Activated CD4-positive, alpha-beta memory T cell treated with anti-CD3 and anti-CD28 coated beads, Interleukin-2, amount 10 ng/mL, durations not matched to agents 7 days and 5 days (primary cell): ENCODE measurements at places on chromosomes 5 and 9. TPM values are rescaled to one million over a fixed set of nuclear protein-coding genes. Genes with fewer than 3 reads are reported as not detected.
A peak's percentile ranks its signal among the peaks of the same experiment; 100 is the strongest.

The ZNF883 gene
- 0.30 TPM for total RNA-seq

The OR1J2 gene
- total RNA-seq, result not detected

The EIF4EBP3 gene
- 11.6 TPM for total RNA-seq

GRCh38 chr9:137236238-137236935 is 4.7 kb upstream of the TUBB4B start:
- peaks cover 4% of the 10 kb centered on the region for H3K36me3 ChIP-seq
- peaks cover 25% of the 10 kb centered on the region for H3K4me1 ChIP-seq
- H3K4me3 ChIP-seq, result no peak overlapping the region
- H3K27ac ChIP-seq, result no peak overlapping the region

DNA sequence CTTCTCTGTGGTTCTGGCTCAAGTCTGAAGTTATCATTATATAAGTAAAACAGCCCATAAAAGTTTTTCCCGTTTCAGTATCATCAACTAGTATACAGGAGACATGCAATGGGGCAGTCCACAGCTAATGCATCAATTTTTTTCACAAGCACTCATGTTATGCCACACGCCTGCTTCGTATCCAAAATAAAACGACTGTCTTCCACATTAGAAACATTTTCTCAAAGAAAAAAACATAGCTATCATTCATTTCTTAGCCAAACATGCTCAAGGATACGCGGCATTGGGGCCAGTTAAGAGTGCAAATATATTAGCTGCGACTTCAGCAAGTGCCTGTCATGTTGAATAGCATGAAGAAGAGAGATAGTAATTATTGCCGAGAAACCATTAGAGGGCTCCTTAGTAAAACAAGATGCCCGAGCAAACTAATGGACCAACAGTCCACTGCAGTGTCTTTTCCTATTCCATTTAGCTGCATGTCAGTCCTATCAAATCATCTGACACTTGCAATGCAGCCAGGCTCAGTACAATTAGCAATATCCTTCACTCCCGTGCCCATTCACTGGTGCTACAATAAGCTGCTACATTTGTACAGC is 68.5 kb downstream of the BNC2 start:
- no peak overlapping the region for H3K4me3 ChIP-seq
- H3K27me3 ChIP-seq, result no peaks in the 10 kb centered on the region
- no peaks in the 10 kb centered on the region for H3K36me3 ChIP-seq
- no peaks in the 10 kb centered on the region for H3K4me1 ChIP-seq
- no peak overlapping the region for H3K27ac ChIP-seq

- no peak for DNase-seq
- H3K27me3 ChIP-seq, result no peaks in the 10 kb centered on the region
- no peak overlapping the region for H3K4me3 ChIP-seq
- no peaks in the 10 kb centered on the region for H3K4me1 ChIP-seq
- no peaks in the 10 kb centered on the region for H3K36me3 ChIP-seq
These were observed 662.7 kb upstream of the RGMB start for GRCh38 chr5:98110791-98111190.

DNA sequence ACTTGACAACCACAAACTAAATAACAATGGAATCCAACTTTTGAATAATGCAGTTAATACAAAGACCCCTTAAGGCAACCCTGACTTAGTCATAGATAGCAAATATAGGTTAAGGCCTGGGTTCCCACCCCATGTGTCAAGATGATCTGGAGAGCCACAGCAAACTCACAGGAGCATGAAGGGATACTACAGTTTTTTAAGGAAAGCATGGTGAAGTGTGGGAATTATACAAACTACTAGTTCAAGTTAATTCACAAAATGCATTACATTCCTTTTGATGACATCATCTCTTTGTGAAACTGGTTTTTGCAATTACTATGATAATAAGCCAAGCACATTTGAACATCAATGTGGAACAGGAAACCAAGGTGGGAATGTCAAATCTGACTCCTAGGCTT is 50.6 kb downstream of the LHFPL2 start:
- no peak overlapping the region for H3K4me3 ChIP-seq
- no peaks in the 10 kb centered on the region for H3K36me3 ChIP-seq
- H3K27me3 ChIP-seq, result peaks cover 19% of the 10 kb centered on the region

DNA sequence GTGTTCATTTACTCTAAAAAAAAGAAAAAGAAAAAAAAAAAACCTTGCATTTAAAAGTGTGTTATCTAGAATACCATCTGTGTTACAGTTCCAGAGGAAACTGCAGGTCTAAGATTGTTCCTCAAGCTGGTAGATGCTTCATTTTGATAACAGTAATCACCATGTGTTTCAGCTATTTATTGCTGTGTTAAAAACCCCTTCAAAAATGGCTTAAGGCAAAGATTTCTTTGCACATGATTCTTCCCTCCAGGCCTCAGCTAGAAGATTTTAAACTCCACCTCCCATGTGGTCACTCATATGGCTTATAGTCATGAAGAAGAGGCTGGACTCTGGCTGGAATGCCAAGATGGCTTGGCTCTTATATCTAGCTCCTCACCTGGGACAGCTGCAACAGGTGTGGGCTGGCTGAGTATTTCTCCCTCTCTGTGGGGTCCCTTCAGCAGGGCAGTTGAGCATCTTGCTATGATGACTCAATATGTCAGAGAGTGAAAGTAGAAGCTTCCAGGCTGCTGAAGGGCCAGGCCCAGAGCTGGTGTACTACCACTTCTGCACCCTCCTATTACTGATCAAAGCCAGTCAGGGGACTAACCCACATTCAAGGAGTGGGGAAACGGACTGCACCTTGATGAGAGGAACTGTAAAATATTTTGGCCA is 920.4 kb upstream of the DMAC1 start:
- H3K27me3 ChIP-seq, result no peaks in the 10 kb centered on the region
- no peaks in the 10 kb centered on the region for H3K4me1 ChIP-seq
- no peak for DNase-seq
- H3K36me3 ChIP-seq, result no peaks in the 10 kb centered on the region
- H3K27ac ChIP-seq, result no peak overlapping the region
- no peak overlapping the region for H3K4me3 ChIP-seq

DNA sequence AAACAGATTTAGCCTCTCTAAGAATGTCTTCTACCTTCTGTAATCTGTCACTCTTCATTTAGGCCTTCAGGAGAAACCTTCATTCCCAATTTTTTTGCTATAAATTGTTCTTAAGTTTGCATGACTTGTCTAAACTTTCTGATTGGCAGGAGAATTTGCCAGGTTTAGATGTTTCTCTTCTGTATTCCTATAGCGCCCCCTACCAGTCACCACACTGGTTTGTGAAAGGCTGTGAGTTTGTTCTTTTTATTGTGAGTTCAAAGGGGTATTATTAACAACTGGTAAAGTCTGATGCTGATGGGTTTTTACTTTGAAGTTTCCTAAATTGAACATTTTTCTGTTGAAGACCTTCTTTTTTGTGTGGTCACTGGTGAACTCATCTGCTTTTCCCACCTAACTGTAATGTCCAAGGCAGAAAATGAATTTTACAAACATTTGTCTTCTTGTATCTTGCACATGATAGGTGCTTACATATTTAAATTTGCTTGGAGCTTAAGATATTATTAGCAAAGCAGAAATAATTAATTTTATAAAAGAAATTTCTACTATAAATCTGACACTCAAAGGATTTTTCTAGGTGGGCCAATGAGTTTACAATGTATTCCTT is 18.4 kb upstream of the F2RL2 start:
- DNase-seq, result peak; percentile 68
- H3K4me3 ChIP-seq, result no peak overlapping the region
- H3K36me3 ChIP-seq, result peaks cover 73% of the 10 kb centered on the region
- H3K4me1 ChIP-seq, result peaks cover 16% of the 10 kb centered on the region
- no peaks in the 10 kb centered on the region for H3K27me3 ChIP-seq

DNA sequence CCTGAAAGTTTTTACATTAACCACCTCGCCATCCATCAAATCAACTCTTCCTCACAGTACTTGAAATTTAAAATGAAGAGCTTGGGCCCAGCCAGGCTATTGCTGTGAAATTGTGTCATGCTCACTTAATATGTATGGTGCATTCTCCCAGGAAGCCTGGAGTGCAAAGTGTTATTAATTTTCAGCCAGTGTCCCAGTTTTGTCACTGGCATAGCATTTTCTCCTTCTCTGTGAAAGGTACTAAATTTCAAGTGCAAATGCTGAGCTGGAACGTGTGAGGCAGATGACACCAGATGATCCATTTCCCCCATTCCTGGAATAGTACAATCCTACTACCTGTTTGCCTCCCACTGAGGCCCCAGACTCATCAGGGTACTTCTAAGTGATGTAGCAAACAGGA is 397.6 kb upstream of the ACTBL2 start:
- H3K27ac ChIP-seq, result no peak overlapping the region
- no peaks in the 10 kb centered on the region for H3K4me1 ChIP-seq
- H3K27me3 ChIP-seq, result peaks cover 4% of the 10 kb centered on the region
- DNase-seq, result no peak

DNA sequence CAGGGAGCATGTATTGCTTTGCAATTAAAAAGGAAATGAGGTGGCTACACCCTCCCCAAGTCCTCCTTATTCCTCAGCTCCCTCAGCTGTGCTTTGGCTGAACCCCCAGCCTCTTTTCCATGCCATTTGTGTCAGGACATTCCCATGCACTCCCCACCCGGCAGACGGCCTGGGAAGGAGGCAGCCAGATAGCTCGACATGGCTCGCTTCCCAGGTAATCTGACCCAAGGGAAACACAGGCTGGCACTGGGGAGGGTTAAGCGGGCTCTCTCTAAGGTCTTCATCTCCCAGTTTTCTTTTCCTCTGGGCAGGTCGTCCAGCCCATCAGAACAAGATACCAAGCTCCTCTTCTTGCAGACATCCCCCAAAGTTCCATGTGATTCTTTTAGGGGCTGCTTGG is 31.2 kb downstream of the BTNL9 start:
- H3K4me3 ChIP-seq, result no peak overlapping the region
- no peaks in the 10 kb centered on the region for H3K4me1 ChIP-seq
- DNase-seq, result no peak
- peaks cover 14% of the 10 kb centered on the region for H3K27me3 ChIP-seq
- no peaks in the 10 kb centered on the region for H3K36me3 ChIP-seq

GRCh38 chr5:60488466-60489130 is 211.4 kb downstream of the DEPDC1B start:
- no peak overlapping the region for H3K27ac ChIP-seq
- DNase-seq, result no peak
- H3K4me1 ChIP-seq, result no peaks in the 10 kb centered on the region
